ENCODE measurements at places on chromosomes 2 and 18. TPM values are rescaled to one million over a fixed set of nuclear protein-coding genes. Genes with fewer than 3 reads are reported as not detected.

GRCh38 chr2:20365249-20365817, 14.7 kb upstream of the PUM2 start:
- DNase-seq: no peak

The TAF4B gene
- total RNA-seq: 1.5 TPM

DNA sequence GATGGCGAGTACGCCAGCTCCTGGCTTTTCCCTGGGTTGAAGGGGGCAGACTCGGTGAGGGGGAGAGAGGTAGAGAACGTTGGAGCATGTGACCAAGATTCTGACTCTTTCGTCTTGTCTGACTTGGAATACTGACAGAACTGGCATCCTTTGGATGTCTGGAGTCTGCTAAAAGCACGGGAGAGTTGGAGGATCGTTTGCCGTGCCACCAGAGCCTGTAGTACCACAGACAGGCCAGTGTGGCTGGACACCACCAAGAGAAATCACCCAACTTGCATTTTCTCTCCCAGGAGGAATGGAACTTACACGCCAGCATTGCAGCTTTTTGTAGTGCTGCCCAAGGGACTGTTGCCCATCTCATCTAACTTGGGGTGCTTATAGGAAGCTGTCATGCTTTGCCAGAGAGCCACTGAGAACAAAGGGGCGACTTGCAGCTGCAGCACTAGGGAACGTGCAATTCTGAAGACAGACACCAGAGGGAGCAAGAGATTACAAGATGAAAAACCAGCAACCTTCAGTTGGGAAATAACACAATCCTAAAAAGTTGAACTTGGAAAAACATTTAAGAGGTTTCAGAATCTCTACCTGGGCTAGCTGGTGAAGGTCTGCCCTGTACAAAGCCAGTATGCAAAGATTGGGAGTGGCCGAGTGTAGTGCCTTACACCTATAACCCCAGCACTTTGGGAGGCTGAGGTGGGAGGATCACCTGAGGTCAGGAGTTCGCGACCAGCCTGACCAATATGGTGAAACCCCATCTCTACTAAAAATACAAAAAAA, 24.1 kb downstream of the PSMG2 start:
- no peak for DNase-seq

GRCh38 chr2:120231974-120232635, 8.9 kb upstream of the TMEM185B start:
- no peak for DNase-seq

DNA sequence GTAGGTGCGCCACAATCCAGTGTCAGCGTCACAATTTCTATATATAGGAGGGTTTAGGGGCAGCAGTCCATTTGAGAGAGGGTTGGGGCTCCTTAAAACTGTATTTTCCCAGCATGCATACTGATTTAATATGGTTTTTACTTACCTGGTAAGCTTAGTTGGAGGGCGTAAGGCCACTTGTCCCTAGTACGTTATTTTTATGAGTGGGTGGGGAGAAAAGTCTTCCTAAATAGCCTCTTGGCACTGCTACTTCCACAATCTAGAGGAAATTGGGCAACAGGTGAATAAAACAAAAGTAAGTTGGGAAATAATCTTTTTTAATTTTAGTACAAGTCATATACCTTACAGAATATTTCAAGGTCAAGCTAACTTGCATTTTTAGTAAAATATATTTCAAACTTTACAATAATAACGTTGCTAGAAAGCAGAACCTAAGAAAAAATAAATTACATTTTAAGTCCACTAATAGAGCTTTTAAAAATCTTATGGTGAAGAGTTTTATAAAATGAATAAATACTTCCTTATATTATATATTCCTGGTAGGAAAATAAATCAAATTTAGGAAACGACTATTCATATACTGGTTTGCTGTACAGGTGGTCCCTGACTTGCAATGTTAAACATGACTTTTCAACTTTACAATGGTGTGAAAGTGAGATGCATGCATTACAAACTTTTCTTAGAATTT, 20.9 kb downstream of the DHRS9 start:
- no peak for DNase-seq

The TOGARAM2 gene
- 15.5 TPM for total RNA-seq

The FOXD4L1 gene
- 0.21 TPM for total RNA-seq

The DNAH7 gene
- 0.44 TPM for total RNA-seq

DNA sequence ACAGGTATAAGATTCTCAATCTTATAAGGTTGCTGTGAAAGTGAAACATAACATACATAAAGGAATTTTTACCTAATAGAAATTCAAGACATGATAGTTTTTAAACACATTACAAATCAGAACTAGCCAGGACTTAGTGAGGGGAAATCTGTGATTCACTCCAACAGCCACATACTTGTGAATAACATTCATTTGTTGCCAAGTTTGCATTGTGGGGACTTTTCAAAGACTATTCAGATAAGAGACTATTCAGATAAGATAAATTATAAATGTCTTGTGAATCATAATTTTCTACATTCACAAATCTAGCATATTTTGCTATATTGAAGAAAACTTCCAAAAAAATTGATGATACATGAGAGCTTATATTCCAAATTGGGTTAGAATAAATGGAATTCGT, 345.3 kb upstream of the CDH20 start:
- no peak for DNase-seq

The FHL2 gene
- 32.3 TPM for total RNA-seq

- no peak for DNase-seq
These were observed 103.6 kb upstream of the WDR75 start for GRCh38 chr2:189337656-189338055.

DNA sequence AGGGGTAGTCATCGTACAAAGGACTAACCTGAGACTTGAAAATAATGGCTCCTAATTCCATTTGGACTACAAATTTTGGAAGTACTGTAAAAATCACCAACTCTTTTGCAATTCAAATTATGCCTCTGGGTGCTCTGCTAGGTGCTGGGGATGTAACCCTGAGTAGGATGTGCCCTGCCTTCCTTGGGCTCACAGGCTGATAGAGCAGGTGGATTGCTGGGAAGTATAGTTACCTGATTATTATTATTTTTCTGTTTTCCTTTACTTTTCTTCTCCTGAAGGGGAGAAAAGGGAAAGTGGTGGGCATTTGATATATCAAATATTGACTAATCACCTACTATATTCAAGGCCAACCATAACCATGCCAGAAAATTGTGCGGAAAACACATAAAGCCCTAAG, 119.3 kb upstream of the RIOK3 start:
- no peak for DNase-seq

DNA sequence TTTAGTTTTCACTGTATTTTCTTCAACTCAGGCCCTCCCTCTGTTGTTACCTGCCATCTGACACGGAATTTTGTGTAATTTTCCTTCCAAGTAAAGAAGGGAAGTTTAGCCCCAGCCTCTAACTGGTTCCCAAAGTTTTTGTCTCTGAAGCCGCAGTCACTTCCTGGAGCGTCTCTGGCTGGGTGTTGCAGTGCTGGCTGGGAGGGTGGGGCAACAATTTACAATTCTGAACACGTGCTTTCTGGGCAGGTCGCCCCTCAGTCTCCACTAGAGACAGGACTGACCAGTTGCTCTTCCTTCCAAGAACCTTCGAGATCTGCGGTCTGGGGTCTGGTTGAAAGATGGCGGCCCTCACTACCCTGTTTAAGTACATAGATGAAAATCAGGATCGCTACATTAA, 3.5 kb downstream of the CNDP2 start:
- DNase-seq: peak; percentile 81

- peak; percentile 27 for DNase-seq
These were observed 255.9 kb downstream of the TXNL1 start for GRCh38 chr18:56382541-56382940.

The GMCL1 gene
- 4.8 TPM for total RNA-seq

The DCC gene
- 0.03 TPM for total RNA-seq

DNA sequence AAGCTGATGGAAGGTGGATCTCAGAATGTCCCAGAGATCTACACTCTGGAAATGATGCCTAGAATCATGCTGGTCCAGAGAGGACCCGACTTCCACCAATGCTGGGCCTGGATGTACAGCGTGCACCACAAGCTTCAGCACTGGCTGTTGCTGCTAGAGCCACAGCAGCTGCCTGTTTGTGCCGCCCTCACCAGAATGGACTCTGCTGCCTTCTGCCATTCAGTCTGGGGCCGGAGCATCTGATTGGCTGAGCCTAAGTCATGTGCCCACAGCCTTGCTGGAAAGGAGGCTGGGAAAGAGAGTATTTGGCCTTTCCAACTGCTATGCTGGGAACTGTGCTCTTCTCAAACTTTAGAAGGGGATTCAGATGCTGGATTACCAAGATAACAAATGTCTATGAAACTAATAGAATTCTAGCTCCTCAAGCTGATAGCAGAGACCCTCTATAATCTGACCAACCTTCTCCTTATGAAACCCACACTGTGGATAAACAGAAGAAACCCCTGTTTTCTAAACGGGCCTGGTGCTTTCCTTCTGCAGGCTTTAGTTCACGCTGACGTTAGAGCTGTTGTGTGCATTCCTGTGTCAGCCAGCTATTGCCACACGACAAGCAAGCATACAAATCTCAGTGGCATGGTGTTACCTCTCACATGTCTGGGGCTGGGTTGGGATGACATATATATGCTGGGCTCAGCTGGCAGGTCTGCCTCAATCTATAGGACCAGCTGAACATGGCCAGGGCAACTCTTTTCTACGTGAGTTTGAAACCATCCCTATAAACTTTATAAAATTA, 4.1 kb upstream of the LOXHD1 start:
- DNase-seq: no peak

The CCDC68 gene
- total RNA-seq: 4.9 TPM

- no peak for DNase-seq
These were observed 85.5 kb downstream of the AGPS start for GRCh38 chr2:177478029-177478428.

- DNase-seq: no peak
These were observed 20.9 kb downstream of the NCK2 start for GRCh38 chr2:105765415-105766299.

DNA sequence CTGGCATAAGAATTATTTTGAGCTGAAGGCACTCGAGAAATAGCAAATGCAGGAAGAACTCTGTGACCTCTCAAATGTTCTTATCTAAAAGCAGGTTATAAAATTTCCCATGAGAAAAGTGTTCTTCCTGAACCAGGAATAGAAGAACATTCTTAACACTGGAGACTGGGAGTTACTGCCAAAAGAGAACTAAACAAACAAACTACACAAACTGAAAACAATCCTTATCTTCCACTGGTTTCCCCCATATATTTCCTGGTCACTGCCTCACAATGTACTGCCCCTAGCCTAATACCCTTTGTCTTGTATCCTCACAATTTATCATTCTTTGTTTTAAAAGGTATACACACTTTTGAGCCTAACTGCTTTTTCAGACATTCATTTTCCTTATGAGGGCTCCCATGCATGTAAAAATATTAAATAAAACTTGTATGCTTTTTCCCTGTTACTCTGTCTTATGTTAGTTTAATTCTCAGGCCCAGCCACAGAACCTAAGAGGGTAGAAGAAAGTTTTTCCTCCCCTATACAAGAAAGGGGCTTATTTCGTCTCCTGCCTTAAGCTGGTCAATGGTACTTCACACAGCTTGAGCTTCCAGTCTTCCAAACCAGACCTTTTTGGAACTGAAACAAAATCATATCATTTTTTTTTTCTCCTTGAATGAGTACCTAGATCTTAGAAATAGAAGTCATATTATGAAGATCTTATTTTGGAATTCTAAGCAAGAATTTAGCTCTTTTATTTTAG, 110.6 kb downstream of the MSTN start:
- no peak for DNase-seq

The PRKD3 gene
- 21.0 TPM for total RNA-seq

The OTX1 gene
- not detected for total RNA-seq

DNA sequence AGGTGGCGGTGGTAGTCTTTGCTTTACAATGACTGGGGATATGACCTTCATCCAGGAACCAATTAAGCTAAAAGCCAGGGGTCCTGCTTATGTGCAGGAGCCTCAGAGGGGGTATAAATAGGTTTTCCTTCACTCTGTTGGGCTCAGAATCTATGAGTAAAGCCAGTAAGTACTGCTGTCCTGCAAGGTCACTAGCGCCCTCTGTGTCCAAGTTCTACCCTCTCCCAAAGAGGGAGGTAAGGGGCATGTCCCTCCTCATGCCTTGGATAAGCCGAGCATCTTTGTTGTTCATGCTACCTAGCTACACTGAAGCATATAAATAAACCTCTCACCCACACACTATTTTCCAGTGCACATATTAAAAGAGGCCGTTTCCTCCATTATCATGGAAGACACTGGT, 79.4 kb downstream of the SPRED2 start:
- DNase-seq: no peak

The ADAM23 gene
- total RNA-seq: 30.2 TPM

DNA sequence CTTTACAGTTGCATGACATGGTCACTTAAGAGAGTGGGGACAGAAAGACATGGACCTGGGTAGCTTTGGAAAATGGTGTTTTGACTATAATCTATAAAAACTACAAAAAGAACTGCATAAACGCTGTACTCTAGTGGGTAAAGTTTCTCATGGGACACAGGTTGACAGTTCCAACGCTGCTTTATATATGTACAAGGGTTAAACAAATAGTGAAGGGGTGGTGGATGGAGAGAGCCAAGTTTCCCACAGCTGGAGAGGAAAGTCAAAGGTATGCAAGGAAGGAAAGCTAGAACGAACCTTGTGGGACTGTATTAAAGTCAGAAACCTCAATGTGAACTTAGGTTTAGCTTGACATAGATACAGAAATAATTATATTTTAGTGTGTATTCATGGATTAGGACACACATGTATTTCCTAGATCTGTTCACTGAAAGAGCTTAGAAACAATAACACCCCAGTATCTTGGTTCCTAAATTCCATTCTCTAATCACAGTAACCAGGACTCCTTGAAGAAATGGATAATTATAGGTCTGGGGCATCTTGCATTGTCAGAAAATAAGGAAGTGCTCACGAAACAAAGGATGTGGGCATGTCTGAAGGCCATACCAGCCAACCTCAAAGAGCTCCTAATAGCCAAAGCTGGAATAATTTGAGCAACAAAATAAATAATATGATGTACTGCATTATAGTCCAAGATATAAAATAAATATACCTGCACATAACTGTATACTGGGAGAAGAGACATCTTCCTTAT, 28.8 kb downstream of the TANC1 start:
- no peak for DNase-seq

The OR6B2 gene
- not detected for total RNA-seq

GRCh38 chr2:197264332-197264731, 46.2 kb downstream of the ANKRD44 start:
- DNase-seq: no peak

DNA sequence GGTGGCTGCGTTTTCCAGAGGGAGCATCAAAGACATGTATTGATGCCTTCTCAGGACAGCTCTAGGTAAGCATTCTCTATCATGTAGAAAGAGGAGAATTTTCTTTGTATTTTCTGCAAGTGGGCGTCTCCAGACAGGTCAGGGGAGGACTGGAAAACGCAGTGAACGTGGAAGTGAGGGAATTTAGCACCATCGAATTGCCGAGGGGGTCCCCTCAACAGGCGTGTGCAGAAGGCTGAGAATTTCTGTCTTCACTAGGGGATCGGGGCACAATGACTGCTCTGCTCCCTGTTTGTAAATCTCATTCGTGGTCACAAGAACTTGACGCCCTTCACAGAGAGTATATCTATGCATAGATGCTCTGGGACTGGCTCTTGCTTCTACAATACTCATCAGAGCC, 5.0 kb upstream of the NTSR2 start:
- no peak for DNase-seq

- no peak for DNase-seq
These were observed 128.5 kb upstream of the RAB12 start for GRCh38 chr18:8480506-8481328.

GRCh38 chr18:49663899-49664890, 102.3 kb downstream of the LIPG start:
- peak; percentile 52 for DNase-seq

GRCh38 chr18:2657788-2658458, 2.4 kb downstream of the SMCHD1 start:
- no peak for DNase-seq

The ASB18 gene
- total RNA-seq: 2.7 TPM

Data from left cardiac atrium (tissue), 4 donors.